ENCODE measurements at places on chromosomes 1 and 21. TPM values are rescaled to one million over a fixed set of nuclear protein-coding genes. Genes with fewer than 3 reads are reported as not detected.

DNA sequence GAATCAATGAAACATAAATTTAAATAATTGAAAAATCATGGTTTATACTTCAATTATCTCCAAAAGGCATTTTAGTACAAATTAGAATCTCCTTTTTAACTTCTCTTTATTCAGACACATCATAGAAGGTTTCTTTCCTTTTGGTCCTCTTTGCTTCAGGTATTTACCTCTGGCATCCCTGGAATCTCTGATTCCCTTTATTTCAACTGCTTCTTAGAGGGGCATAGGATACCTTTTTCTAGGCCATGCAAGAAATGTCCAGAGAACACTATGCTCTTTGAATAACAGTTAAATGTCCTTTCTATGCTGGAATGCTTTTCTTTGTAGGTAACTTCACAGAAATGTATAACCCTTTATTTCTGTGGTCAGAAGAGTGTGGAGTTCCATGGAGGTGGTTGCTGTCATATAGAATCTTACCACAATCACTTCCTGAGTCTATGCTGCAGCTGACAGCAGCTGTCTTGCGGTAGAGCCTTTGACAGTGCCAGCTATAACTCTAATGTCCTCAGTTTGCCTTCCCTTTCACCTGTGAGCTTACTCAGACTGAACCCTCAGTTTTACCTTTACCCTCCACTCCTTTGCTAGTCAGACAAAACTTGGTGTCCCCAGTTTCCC is 8.6 kb downstream of the LAMC2 start:
- no peak for DNase-seq

GRCh38 chr1:88502886-88503285 is 181.2 kb upstream of the PKN2 start:
- no peak for DNase-seq

DNA sequence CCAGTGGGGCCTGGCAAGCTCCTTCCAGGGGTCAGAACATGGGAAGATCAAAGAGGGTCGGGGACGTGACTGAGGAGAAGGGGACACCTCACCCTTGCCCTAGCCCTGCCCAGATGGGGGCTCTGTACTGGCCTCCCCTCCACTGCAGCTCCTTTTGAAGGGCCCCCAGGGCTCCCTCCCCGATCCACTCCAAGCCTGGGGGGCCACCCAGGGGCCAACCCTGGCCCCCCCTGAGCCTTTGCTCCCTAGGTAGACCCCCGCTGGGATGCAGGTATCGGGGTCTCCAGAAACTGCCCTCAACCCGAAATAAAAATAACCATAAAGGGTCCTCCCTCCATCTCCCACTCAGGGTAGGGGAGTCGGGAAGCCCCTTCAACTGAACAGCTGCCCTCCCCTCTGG is 37.4 kb upstream of the FAM131C start:
- DNase-seq = no peak

DNA sequence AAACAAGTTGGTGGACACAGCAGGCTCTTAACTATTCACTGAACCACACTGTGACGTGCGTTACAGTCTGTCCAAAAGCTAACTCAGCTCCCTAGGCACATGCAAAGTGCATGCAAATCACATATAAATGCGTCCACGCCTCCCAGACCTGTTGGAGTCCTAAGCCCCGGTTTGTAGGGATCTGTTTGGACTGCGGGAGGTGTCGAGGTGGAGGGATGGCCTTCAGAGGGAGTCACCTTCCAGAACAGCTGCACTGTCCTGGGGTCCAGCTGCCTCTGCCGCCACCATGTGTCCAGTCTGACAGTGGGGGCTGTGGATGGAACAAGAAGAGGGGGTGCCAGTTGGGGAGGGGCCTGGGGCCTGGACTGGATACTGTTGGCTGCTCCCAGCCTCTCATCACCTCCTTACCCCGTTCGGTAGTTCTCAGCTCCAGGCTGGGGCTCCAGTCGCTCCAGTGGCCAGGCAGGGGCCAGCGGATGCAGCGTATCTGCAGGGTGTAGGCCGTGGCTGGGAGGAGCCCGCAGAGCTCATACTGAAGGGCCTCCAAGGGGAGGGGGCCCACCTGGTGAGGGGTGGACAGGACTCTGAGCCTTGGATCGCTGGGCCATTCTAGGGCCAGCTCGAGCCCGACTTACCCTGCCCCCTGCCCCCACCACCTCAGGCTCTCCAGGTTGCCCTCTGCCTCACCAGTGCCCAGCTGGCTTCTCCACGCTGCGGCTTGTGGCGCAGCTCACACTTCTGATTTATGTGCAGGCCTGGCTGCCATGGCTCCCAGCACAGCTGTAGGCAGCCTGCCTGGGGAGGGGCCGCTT is 7.9 kb upstream of the MRPS15 start:
- peak; percentile 62 for DNase-seq

GRCh38 chr21:35204125-35204524 is 155.0 kb upstream of the RUNX1 start:
- no peak for DNase-seq

DNA sequence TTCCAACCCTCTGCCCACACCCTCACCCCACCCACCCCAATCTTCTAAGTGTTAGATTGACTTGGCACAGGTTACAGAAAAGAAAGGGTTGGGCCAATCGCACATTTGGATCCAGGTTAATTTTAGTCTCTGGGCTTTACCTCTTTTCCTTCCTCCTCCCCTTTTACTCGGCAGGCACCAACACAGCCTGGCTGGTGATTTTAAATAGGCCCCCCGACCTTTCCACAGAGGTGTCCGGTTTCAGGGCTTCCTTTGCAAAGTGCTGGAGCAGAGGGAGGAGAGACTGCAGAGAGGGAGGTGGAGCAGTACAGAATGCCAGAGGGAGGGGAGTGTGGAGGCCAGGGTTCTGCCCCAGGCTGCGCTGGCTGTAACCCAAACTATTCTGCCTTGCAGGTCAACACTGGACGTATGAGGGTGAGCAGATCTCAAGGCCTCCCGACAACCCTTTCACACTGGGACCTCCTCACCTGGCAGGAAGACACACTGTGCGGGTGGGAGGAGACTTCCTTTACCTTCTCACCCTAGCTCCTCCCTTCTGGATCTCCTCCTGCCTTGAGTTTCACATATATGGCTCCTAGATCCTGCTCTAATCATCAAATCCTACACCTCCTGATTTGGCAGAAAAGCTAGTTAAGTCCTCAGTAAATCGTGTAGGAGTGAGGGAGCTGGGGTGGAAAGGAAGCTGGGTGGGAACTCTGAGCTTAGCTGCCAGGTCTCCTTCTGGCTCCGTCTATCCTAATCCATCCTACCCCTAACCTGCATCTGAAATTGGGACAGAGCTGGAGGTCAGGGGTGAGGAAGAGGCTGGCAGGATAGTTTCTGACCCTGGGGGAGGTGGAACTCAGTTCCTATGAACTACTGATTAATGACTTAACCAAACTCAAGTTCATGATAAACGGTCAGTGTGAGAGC is 2.4 kb downstream of the CA14 start:
- DNase-seq = peak; percentile 83

DNA sequence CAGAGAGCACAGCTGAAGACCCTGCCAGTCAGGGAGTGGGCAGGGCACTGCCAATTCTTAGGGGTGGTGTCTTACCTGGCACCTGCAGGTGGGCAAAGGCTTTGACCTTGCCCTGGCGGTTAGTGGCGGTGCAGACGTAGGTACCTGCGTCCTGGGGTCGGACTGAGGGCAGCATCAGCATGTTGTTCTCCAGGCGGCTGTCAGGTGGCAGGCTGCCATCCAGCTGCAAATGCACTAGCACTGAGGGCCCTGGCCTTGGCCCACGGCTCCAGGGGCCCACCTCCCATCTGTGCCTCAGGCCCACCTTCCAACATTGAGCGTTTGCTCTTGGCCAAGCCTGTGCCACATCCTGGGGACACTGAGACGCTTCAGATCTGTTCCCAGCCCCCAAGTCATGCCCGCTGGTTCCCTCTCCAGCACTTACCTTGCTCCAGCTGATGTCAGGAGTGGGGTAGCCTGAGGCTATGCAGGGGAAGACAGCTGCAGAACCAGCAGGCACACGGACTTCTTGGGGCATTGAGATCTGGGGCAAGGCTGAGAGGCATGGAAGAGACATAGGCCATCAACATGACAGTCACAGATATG is 21.4 kb downstream of the LDLRAD2 start:
- DNase-seq = no peak

Gene PADI1
- not detected for total RNA-seq

- DNase-seq = peak; percentile 33
Measured at GRCh38 chr1:5722635-5723164, 269.5 kb downstream of the NPHP4 start.

DNA sequence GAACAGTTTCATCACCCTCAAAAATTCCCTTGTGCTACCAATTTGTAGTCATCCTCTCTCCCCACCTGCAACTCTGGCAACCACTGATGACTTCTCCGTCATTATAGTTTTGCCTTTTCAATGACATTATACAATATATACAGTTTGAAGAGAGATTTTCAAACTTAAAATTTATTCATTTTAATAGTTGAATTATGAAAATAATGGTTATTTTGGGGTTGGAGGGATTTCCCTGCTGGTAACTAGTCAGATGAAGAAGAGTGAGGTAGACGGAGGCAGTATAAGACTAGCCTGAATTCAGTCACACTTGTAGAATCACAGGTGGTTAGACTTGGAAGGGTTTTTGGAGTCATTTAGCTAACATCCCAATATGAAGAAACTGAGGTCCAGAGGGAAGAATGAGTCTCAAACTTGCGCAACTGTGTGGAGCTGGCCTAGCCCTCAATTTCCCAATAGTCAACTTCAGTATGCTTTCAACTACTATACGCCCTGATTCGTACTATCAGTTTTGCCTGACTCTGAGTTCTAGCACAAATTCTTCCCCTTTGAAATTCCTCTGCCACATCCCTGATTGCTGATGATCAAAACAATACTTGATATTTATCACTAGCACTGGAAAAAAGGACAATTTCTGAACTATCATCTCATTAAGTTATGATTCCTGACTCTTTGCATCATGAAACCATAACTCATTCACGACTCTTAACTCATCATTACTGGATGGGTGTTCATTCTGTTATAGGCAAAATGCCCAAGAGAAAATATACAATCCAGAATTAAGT is 54.2 kb downstream of the VANGL2 start:
- DNase-seq = no peak

GRCh38 chr1:204994086-204994862 is 48.7 kb upstream of the CNTN2 start:
- no peak for DNase-seq

DNA sequence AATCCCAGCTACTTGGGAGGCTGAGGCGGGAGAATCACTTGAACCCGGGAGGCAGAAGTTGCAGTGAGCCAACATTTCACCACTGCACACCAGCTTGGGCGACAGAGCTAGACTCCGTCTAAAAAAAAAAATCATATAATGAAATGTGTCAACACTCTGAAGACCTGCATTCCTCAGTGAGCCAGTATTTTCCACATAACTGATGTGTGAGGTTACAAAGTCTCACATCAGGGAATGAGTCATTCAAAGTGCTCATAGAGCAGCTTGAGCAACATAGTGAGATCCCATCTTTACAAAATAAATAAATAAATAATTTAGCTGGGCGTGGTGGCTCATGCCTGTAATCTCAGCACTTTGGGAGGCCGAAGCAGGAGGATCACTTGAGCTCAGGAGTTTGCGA is 65.5 kb downstream of the CASZ1 start:
- DNase-seq = no peak

GRCh38 chr1:86477256-86477655 is 8.5 kb downstream of the CLCA1 start:
- no peak for DNase-seq

- no peak for DNase-seq
Measured at GRCh38 chr1:2932671-2933350, 88.5 kb upstream of the ACTRT2 start.

Gene FNDC10
- 7.4 TPM for total RNA-seq

GRCh38 chr1:70171512-70171911 is 33.9 kb downstream of the LRRC40 start:
- no peak for DNase-seq

Gene TDRD5
- 0.17 TPM for total RNA-seq

Gene KCNJ15
- 80.1 TPM for total RNA-seq

GRCh38 chr1:154714638-154715037 is 106.7 kb upstream of the ADAR start:
- DNase-seq = no peak

Gene IL19
- not detected for total RNA-seq

GRCh38 chr1:43547538-43548072 is 16.9 kb downstream of the PTPRF start:
- no peak for DNase-seq

GRCh38 chr21:43193651-43194302 is 25.0 kb downstream of the CRYAA start:
- DNase-seq = peak; percentile 54

DNA sequence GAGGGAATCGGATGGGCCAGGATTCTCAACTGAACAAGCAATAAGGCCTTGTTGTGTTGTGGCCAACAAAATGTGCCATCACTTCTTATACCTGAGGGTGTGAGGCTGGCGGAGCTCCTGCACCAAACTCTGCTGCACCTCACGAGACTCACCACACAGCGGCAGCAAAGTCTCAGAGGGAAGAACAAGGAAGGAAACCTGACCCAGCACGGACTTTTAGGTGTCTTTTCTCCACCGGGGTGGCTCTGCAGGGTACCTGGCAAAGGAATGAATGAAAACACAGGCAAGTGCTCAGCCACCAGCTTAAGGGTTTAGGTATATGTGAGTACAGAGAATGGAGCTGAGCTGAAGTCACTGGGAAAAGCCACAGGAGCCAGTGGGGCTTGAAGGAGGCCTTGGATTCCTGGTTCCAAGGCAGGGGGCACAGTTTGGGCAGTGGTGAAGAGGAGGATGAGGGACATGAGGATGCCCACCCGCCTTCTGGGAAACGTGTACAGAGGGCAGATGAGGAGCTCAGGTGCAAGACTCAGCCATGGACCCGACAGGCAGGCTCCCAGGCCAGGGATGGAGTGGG is 31.1 kb upstream of the HSD3B1 start:
- peak; percentile 73 for DNase-seq

- DNase-seq = no peak
Measured at GRCh38 chr1:22711071-22711470, 432 bp downstream of the EPHB2 start.

Data from upper lobe of right lung (tissue), 1 donor.